ENCODE measurements at places on chromosomes 7 and 10.

- DNase-seq, result no peak
Measured at GRCh38 chr7:41333511-41333910, 369.4 kb downstream of the INHBA start.

- no peak for DNase-seq
Measured at GRCh38 chr10:25552283-25552919, 377.6 kb downstream of the GPR158 start.

DNA sequence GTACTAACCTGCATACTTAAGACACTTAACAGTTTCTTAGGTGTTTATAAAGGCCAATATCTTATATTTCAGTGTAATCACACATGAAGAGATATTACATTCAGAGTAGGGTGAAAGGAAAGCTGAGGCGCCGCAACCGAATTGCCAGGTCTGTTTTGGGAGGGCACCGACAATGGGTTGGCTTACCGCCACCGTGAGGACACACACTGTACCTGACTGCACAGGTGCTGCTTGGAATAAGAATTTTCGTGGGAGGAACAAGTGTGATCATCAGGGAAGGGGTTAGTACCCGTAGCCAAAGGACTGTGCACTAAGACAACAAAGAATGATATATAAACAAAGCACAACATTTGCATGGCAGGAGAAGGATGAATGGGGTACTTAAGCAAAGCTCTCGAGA is 591.8 kb downstream of the SUGCT start:
- no peak for DNase-seq

GRCh38 chr7:12747687-12748306 is 60.4 kb downstream of the ARL4A start:
- no peak for DNase-seq

DNA sequence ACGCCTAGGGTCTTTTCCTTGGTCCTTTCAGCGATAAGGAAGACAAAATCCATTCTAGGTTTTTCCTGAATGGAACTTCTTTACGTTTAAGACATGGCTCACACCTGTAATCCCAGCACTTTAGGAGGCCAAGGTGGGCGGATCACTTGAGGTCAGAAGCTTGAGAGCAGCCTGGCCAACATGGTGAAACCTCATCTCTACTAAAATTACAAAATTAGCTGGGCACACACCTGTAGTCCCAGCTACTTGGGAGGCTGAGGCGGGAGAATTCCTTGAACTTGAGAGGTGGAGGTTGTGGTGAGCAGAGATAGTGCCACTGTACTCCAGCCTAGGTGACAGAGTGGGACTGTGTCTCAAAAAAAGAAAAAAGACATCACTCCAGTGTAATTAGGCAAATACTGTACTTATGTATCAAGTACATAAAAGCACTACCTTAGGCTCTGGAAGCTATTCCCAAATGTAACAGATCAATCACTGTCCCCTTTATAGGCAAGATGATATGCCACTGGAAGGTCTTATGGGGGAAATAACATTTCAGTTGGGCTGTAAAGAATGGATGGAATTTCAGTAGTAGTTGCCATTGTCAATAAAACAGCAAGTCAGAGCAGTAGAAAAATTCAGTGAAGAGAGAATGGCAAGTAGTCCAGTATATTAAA is 5.7 kb downstream of the STK17A start:
- DNase-seq, result no peak

- peak; percentile 97 for DNase-seq
Measured at GRCh38 chr7:38863601-38864291, 45.2 kb downstream of the VPS41 start.

- DNase-seq, result no peak
Measured at GRCh38 chr10:48803801-48804584, 119.3 kb downstream of the WDFY4 start.

DNA sequence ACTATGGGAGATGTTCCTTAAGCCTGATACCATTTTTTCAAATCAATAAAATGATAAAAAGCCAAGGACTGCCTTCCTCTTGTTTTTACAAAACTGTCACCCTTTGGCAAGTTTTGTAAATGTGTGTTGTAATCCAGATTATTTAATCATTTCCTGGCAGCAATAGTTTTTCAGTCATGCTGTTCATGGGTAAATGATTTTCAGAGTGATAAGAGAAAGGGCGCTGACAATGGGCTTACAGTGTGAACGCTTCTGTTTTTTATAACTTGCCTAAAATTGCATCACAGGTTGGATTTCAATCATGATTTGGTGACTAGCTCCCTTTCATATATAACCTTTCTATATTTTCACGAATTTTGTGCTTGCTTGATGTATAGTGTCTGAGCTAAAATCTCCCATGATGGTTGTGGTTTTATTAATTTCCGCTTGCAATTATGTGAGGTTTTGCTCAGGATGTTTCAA is 19.0 kb upstream of the DMBT1 start:
- DNase-seq, result no peak

DNA sequence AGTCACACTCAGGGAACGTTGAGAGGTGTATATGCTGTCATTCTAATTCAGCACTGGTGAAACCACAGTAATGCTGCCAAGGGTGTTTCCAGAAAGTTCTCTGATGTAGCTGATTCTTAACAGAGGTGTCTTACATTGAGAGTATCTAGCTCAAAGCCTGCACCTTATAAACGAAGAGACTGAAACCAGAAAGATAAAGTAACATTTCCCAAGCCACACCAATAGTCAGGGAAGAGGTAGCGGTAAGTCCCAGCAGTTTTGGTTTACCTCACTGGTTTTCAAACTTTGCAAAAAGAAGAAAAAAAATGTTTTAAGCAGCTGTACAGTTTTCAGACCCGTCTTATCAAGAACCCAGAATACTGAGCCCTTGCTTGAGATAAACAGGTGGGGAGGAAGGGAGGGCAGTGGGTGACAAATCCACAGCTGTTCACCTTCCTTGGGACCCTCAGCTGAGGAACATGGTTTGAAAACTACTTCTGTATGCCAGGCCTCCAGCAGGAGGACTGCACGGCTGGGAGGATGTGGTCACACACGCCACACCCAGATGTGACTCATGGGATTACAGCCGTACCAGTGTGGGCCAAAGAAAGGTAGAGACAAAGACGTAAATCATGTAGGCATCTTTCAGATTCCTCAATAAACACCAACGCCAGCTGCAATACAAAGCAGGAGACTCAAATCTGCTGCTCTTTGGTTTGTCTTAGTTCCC is 63.9 kb upstream of the GSDME start:
- peak; percentile 13 for DNase-seq

GRCh38 chr7:269721-270120 is 20.2 kb upstream of the FOXL3 start:
- no peak for DNase-seq

DNA sequence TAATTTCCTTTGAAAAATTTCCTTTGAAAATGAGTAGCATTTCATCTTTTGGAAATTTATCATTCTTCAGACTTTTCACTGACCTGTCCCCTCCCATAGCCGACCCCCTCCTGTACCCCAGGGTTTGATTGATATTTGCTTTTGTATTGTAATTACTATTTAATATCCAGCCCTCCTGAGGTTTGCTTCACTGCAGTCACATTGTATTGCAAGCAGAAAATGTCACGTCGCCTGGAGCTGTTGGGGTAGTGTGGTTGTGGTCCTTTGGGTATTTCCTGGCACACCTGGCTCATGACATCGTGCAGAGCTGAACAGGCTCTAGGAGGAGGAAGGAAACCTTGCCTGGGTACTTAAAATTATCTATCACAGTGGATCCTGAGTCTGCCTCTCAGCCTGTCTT is 116.1 kb downstream of the INSYN2A start:
- DNase-seq, result peak; percentile 63

DNA sequence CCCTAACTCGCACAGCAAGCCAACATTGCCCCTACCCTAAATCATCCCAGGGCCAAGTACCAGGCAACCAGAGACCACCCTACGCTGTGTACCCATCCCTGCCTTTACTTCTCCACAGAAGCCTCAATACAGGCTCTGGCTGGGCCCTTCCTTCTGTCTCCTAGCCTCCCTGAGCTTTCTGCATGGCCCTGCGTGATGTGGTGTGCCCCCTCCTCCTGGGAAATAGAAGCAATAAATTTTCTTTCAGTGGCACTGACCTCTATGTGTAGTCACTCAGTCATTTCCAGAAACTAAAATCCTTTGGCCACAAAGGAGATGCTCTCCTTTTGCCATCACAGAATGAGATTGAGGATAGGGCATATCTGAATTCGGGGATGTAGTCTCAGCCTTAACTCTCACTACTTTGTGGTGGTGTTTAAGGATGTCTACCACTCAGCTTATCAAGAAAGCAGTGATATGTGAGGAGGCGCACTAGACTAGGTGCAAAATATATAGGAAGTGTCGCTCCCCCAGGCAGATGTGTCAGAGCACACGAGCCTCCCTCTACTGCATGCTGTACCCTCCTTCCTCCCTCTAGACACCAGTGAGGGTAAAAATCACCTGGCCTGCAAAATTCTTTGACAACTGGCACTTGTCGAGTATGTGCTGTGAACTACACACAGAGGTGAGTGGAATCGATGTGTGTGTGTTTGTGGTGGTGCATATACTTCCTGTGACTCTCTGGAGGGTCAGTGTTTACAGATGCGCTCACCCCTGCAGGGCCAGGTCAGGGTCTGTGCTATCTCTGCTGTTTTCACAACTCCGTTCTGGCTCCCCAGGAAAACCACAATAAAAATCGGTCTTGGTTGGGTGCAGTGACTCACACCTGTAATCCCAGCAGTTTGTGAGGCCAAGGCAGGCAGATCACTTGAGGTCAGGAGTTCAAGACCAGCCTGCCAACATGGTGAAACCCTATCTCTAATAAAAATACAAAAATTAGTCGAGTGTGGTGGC is 825.9 kb upstream of the IGFBP3 start:
- no peak for DNase-seq

DNA sequence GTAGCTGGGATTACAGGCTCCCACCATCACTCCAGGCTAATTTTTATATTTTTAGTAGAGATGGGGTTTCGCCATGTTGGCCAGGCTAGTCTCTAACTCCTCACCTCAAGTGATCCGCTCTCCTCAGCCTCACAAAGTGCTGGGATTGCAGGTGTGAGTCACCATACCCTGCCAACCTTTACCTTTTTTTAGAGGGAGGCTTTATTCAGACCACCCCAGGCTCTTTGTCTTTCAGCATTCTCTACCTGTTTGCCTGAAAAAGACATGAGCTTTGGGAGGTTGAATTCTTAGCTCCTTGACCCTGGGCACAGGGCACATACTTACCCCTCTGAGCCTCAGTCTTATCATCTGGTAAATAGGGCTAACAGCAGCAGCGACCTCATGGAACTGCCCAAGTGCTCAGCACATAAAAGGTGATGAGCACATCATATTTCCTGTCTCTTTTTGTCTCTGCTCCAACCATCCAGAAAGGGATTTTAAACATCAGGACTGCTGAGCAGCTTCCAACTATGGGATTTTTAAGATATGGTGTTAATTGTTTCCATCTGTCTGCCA is 17.0 kb downstream of the FRMPD2 start:
- no peak for DNase-seq

DNA sequence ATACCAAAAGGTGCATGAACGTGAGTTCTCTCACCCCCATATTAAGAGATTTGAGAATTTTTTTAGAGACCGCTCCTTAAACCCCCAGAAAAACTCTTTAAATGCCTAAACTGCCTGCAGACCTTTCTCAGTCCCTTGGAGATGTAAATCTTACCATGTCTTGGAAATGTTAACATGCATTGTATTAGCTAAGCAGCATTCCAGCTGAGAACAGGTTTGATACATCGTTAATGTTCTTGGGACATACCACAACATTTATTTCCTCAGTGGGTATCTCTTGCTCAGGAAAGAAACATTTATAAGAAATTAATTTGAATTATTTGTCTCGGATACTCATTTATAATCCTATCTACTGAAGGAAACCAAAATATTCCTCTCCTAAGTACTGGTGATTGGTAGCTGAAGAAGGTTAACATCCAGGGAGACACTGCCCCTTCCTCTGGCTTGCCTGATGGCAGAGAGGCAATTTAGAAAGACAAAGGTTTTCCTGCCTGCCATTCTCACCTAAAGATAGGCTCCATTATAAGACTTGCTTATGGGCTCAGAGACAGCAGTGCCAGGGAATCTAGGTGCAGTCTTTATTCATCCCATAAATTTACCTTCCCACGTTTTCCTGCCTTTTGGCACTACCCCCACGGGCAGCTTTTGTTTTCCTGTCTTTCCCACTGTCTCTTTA is 141.2 kb downstream of the COBL start:
- DNase-seq, result no peak

GRCh38 chr10:47255033-47255813 is 44.8 kb upstream of the GDF10 start:
- DNase-seq, result no peak

GRCh38 chr7:28239823-28240204 is 59.2 kb upstream of the JAZF1 start:
- no peak for DNase-seq

DNA sequence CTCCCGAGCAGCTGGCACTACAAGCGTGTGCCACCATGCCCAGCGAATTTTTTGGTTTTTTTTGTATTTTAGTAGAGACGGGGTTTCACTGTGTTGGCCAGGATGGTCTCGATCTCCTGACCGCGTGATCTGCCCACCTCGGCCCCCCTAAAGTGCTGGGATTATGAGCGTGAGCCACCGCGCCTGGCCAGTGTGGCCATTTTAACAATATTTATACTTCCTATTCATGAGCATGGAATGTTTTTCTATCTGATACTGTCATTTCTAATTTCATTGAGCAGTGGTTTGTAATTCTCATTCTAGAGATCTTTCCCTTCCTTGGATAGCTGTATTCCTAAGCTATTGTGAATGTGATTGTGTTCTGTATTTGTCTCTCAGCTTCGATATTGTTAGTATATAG is 96.2 kb downstream of the GLCCI1 start:
- DNase-seq, result no peak

DNA sequence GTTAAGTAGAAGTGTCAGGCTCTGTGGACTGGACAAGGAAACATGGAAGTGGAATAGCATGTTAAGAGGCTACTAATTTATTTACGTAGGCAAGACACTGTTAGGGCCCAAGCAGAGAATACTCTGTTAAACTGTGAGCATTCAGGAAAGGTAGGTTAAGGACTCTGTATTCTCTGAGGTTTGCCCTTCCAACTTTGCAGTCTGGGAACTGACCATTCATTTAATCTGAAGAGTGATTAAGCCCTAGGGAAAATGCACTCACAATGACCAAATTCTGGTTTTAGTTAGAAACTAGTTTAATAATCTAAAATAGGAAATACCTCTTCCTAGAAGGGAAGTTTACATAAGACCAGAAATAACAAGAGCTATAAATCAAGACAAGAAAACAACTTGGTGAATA is 266.6 kb downstream of the SUGCT start:
- no peak for DNase-seq

GRCh38 chr10:99523251-99523773 is 9.4 kb upstream of the NKX2-3 start:
- no peak for DNase-seq

- DNase-seq, result no peak
Measured at GRCh38 chr10:33800986-33801385, 466.5 kb upstream of the NRP1 start.

DNA sequence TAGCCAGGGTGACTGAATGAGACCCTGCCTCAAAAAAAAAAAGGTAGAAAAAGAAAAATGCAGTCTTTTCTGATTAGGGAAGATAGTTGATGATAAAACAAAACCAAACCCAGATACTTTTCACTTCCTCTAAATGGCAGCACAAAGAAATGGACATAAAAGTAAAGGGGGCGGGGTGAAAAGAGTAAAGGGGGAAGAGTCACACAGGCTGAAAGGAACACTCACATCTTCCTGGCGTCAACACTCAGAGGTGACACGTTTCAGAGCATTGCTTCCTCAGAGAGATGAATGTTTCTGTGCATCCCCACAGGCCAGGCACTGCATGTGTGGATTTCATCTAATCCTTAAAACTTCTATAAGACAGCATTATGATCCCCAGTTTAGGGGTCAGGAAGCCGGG is 81.2 kb downstream of the HIPK2 start:
- no peak for DNase-seq
